ENCODE measurements at places on chromosomes 16 and 17.

- no peak for DNase-seq
Measured at GRCh38 chr16:86083382-86084002, 184.5 kb downstream of the IRF8 start.

GRCh38 chr17:6551869-6552531 is 4.4 kb downstream of the PITPNM3 start:
- no peak for DNase-seq

- no peak for DNase-seq
Measured at GRCh38 chr16:85463672-85464382, 149.3 kb upstream of the GSE1 start.

- no peak for DNase-seq
Measured at GRCh38 chr16:72286936-72287620, 115.1 kb upstream of the PMFBP1 start.

GRCh38 chr17:69417545-69418483 is 3.3 kb downstream of the MAP2K6 start:
- DNase-seq: no peak

- DNase-seq: no peak
Measured at GRCh38 chr17:50101346-50102163, 6.4 kb downstream of the PDK2 start.

DNA sequence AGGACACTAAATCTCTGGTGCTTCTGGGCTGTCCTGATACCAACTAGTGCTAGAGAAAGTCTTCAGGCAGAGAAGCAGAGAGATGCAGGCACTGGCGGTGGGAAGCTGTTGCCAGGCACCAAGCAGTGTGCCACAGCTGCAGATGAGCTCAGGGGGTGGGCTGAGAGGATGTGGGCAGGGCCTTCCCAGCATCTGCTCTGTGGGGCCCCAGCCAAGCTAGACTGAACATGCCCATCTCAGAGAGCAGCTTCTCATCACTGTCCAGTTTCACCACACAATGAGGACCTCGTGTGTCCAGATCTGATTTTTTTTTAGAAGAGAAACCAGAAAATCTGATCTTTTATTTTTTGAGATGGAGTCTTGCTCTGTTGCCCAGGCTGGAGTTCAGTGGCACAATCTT is 17.1 kb downstream of the PSKH1 start:
- no peak for DNase-seq

GRCh38 chr17:62388856-62389255 is 8.5 kb downstream of the EFCAB3 start:
- no peak for DNase-seq

- no peak for DNase-seq
Measured at GRCh38 chr16:49851468-49851787, 4.5 kb downstream of the ZNF423 start.

DNA sequence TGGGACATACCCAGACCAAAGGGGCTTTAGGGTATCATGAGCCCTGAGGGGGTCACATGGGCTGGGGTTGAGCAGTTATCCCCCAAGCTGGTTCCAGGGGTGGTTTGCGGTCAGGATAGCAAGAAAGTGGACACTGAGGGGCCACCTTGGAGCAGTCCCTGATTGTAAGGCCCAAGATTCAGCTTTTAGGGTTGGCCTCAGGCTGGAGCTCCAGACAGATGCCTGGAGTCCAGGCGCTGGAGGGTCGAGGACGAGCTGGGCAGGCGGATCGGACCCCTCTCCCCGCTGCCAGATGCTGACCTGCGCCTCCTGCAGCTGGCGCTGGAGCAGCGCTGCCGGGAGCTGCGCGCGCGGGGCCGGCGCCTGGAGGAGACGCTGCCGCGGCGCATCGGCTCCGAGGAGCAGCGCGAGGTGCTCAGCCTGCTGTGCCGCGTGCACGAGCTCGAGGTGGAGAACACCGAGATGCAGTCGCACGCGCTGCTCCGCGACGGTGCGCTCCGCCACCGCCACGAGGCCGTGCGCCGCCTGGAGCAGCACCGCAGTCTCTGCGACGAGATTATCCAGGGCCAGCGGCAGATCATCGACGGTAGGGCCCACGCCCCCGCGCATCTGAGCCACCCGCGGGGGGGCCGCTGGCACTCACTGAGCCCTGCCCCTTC is 10.0 kb downstream of the BTBD17 start:
- DNase-seq: no peak

GRCh38 chr17:42026857-42027589 is 7.1 kb downstream of the NKIRAS2 start:
- DNase-seq: no peak

- no peak for DNase-seq
Measured at GRCh38 chr16:85286951-85287814, 174.9 kb upstream of the CIBAR2 start.
